ENCODE measurements at places on chromosomes 5 and 9.

DNA sequence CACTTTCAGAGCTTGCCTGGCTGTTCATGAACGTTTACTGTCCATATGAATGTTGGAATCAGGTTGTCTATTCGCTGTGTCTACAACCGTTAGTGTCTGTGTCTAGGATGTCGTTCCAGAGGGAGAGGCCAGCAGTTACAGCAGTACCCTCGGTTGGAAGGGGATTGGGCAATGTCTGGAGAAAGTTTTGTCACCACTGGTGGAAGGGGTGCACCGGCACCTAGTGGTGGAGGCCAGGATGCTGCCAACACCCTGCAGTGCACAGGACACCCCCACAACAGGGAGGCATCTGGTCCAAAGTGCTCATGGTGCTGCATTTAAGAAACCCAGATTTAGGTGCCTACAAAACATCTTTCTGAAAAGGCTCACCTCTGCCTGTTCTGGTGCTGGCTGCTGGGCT, 220.7 kb downstream of the FANCC start:
- DNase-seq = no peak

- no peak for DNase-seq
Observed at GRCh38 chr9:91842358-91843049, 107.5 kb downstream of the ROR2 start.

DNA sequence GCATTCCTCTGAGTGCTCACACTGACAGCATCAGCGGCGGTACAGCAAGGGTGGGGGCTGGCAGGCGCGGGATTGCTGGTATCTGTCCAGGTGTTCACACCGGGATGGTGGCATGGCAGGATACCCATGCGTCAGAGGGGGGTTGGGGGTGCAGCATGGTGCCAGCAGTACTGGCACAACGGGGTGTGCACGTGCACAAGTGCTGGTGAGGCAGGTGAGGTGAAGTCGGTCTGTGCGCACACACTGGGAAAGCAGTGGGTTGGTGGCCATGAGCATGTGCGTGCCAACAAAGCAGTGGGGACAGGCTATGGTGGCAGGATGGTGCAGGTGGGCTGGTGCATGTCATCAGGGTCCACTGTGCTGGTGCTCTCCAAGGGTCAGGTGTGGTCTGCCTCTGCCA, 819.6 kb upstream of the EDIL3 start:
- DNase-seq = no peak

DNA sequence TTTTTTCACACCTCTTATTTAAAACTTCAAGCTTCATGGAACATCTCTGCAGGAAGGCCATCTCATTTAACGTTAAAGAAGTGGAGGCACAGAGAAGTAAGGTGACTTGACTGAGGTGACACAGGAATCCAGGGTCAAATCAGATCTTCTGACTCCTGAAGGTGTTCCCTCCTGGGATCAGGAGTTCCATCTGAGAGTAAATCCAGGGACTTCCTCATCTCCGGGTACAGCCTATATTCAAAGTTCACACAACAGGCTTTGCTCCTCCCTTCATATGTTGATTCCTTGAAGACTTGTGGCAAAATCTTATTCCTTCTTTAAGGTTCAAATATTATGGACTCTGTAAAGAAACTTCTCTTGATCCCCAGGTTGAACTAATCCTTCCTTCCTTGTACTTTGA, 313.1 kb upstream of the CLINT1 start:
- DNase-seq = no peak

DNA sequence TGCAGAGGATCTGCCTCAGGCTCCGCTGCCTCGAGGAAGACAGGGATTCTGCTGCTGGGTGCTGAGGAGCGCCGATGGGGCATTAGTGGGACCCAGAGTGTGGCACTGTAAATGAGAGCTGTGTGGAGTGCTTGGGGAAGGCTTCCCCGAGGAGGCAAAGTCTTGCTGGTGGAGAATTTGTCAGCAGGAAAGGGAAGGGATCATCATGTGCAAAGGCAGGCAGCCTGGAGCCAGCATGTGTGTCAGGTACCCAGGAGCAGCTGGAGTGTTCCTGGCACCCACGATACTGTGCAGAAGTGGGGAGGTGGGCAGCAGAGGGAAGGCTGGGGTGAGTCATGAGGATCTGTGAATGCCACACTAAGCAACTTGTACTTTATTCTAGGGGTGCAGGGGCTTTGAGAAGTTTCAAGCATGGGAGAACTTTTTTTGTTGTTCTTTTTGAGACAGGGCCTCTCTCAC, 12.3 kb downstream of the B4GALT7 start:
- no peak for DNase-seq

DNA sequence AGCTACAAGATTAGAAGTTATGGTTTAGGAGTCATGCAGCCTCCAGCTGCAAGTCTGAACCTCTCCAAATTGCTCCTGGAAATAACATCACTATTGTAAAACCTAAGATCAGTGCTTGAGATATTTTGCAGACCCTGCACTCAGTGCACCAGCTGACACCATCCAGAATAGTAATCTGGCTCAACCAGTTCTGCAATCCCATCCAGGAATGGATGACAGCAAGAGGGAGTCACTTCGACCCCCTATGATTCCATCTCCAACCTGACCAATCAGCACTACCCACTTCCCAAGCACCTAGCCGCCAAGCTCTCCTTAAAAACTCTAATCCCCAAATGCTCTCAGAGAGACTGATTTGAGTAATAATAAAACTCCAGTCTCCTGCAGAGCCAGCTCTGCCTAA, 37.9 kb upstream of the NR4A3 start:
- no peak for DNase-seq

- no peak for DNase-seq
Observed at GRCh38 chr5:149904977-149905376, 39.6 kb downstream of the PDE6A start.
